ENCODE measurements at places on chromosomes 5 and 9.
A peak's percentile ranks its signal among the peaks of the same experiment; 100 is the strongest.

DNA sequence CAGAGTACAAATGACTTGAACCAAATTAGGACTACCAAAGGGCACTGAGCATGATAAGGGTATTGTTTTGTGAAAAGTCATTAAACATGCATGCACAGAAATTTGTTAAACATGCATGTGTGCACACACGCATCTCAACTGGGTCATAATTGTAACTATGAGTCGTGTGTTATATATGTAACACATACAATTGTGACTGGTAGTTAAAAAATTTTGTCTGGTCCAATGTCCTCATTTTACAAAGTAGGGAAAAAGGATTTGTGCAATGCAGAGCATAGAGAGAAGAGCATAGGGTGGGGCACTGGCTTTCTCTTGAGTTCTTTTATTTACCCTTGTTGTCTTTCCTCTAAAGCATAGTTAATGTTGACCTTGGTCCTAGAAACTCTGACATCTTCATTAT is 19.3 kb upstream of the IGFBPL1 start:
- no peak for DNase-seq

GRCh38 chr9:68683433-68683832 is 21.6 kb upstream of the PIP5K1B start:
- DNase-seq = no peak

GRCh38 chr5:180809403-180810209 is 7.0 kb upstream of the MGAT1 start:
- peak; percentile 83 for DNase-seq

DNA sequence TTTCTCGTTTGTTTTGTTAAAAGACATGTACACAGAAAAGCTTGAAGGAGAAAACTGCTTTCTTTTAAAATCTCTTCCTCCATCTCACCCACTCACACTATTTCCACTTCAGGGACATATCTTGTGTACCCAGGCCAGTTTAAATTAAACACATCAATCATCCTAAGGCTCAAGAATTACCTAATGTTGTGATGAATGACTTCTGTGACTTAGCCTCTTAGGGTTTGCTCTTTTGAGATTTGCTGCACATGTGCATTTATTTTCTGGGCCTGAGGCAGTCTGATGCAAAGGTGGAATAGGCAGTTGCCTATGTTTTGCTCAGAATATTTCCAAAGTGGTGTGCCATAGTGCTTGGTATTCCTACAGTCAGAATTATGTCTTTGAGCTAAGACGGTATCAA is 439.9 kb upstream of the CHD1 start:
- no peak for DNase-seq

DNA sequence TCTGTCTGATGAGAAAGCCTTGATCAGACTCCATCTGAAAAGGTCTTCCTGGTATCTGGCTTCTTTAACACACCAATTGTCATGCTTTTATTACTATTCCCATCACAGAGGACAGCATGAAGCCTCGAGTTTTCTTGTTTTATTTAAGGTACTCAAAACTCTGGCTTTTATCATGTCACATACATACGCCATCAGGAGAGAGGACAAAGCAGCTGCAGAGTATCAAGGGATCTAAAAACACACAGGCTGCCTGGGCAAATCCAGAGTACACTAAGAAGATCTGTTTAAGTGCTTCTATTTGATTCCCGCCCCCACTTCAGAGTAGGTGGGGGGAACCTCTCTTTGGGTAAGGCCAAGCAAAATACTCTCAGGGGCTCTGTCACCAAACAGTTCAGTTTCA is 277.2 kb downstream of the SPOCK1 start:
- DNase-seq = no peak

DNA sequence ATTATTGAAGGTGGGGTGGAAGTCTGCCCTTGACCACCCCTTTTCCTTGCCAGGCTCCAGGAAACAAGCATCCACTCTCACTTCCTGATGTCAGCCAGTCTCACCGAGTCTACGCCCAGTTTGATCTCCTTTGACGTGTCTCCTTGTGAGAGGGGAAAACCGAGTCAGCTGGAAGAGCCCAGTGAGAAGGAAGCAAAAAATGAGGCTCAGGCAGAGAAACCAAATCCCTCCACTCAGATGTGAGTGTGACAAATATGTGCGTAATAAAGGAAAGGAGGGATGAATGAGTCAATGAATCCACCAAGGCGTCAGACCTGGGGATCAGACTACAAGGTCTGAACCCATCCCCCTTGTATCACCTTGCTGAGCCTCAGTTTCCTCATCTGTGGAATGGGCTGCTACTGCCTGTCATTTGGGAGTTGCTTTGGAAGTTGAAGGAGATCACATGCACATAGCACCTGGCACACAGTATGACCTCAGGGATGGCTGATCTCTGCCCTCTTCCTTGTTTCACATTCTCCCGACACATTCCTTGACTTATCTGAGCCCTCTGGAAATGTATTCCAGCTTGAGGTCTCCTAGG is 61.3 kb upstream of the XPA start:
- DNase-seq = no peak

DNA sequence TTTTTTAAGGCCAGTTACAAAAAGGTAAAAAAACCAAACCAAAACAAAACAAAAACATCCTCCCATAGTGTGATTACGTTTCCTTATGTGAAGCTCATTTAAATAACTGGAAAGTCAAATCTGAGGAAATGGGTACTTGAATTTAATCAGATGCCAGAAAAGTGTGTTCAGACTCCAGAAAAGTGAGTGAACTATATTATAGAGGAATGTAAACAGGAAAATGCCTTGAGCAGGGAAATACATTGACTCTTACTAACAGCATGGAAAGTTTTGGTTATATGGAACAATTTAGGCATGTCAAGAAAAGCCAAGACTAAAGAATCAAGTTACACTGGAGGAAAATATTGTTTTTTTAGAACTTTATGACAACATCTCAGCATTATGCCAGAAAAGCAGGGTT is 37.8 kb upstream of the RNF20 start:
- no peak for DNase-seq

GRCh38 chr5:149635394-149635793 is 54.1 kb downstream of the ARHGEF37 start:
- no peak for DNase-seq

DNA sequence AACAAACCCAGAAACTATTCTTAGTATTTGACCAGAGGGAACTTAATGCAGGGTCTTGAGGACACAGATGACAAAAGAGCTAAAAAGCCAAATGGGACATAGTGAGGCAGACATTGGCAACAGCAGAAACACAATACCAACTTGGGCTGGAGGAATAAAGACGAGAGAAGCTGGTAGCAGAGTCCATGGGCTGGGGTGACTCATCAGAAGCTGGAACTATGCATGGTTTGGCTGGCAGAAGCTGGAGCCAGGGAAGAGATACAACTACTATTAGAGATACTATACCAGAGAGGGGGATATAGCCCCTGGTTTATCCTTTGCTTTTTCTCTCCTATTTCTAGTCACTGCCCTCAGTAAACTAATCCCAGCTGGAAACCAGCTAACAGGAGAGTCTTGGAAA is 29.2 kb upstream of the DPYSL3 start:
- no peak for DNase-seq

GRCh38 chr5:168171901-168172759 is 119.3 kb upstream of the WWC1 start:
- DNase-seq = no peak

- no peak for DNase-seq
These were observed 293.4 kb downstream of the EDIL3 start for GRCh38 chr5:84091127-84091799.

DNA sequence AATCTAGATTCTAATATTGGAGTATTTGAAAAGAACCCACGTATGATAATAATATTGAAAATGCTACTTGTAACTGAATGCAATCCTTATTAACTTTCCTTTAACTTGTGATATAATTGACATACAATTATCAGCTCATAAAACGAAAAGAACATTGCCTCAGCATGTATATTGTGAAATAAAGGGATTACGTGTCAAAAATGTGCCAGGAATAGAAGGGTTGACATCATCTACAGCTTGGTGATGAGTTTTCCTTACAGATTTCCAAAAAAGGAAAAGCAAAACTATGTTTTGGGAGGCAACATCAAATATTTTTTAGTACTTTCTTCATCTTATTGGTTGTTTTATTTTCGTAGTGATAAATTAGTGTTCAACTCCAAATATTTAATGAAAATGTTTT is 266.0 kb upstream of the PTGER4 start:
- DNase-seq = no peak

GRCh38 chr5:173094012-173094661 is 38.0 kb downstream of the CREBRF start:
- no peak for DNase-seq

GRCh38 chr9:113734826-113735225 is 141.3 kb upstream of the ZNF618 start:
- no peak for DNase-seq

DNA sequence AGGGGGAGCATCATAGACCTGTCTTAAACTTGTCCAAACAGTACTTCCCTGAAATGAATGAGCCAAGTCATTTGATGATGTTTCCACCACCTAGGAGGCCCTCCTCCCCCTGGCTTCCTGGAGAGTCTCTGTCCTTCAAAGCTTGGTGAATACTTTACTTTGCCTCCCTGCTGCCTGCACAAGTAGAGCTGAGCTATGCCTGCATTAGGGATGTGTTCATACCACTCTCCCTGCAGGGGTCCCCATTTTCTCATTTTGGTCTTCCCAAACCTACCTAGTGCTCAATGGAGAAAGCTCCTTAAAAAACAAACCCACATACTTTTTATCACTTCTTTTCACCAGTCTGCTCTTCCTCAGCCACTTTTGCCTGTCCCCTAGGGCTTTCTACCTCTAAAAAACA is 7.7 kb downstream of the CCNI2 start:
- DNase-seq = no peak

DNA sequence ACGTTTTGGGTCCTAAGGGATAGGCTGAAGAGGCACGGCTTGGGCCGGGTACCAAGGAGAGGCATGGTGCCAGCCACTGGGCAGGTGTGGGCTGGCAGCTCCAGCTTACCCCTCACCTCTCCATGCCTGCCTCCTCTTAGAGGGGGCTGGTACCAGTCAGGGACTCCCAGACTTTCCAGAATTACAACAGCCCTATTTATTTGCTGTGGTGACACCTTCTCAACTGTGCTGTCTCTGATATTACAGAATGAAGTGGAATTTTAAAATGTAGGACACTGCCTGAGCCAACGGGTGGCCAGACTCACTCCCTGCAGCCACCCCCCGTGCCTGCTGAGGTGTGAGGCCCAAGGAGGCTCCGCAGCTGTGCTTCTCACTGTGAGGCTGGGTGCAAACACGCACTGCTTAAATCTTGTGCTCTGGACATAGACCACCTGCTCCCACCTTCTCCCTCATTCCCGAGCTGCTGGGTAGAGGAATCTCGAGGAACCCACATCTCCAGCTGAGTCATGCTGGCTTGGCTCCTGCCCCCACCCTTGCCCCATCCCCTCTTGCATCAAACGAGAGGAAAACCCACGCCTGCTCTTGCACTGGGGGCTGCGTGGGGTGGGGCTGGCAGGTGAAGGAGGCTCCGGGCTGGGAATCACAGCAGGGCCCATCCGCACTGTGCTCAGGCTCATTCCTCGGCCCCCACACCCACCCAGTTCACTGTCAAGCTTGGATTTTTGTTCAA is 47.9 kb downstream of the PRRT1B start:
- DNase-seq = no peak

DNA sequence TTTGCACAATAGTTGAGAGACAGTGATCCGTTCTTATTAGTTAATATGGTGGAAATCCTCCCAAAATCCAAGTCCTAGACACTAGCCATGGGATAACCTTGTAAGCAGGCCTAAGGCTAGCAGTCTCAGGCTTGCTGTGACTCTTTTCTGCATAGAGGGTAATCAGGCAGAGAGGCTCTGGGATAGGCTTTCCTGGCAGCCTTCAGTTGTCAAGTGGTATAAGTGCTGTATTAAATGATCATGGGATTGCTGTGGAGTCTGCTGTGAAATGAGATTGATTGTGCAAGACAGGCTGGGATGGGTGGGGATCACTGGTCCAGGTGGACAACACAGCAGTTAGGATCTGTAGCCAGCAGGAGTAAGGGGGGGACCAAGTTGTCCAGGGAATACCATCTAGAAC is 416.4 kb downstream of the TLE4 start:
- no peak for DNase-seq

- DNase-seq = no peak
These were observed 111.1 kb downstream of the TLR4 start for GRCh38 chr9:117815315-117815714.

- DNase-seq = no peak
These were observed 144.7 kb downstream of the OSTF1 start for GRCh38 chr9:75233011-75233410.

DNA sequence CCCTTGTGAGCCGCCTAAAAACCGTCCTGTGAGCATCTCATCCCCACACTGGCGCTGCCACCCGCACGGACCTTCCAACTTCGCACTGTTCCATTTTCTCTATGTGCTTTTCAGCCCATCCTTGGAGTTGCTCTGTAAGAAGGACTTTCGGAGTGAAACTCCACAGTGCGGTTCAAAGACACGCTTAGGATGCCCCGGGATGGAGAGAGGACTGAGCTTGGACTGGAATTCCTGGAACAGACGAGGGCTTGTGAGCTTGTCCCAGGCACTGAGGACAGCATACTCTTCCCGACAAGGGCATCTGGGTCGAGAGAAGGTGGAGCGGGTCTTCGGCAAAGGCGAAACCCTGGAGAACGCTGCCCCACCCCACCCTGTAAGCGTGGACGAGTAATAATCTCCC is 187.8 kb downstream of the MEF2C start:
- no peak for DNase-seq

DNA sequence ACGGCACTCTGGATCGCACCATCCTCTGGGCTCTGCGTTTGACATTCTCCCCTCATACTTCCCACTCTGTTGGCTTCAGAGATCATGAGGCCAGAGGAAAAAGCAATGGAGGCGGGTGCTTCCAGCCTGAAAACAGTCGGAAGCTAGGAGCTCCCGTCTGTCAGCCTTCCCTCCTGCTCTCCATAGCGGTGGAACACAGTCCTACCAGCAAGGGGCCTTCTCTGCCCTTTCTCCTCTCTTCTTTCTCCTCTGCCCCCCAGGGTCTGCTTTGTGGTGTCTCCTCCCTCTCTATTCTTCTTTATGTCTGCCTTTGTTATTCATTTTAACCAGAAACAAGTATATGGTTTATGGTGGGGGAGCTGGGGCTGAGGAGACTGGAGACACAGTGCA is 152.5 kb upstream of the NFIB start:
- DNase-seq = no peak

DNA sequence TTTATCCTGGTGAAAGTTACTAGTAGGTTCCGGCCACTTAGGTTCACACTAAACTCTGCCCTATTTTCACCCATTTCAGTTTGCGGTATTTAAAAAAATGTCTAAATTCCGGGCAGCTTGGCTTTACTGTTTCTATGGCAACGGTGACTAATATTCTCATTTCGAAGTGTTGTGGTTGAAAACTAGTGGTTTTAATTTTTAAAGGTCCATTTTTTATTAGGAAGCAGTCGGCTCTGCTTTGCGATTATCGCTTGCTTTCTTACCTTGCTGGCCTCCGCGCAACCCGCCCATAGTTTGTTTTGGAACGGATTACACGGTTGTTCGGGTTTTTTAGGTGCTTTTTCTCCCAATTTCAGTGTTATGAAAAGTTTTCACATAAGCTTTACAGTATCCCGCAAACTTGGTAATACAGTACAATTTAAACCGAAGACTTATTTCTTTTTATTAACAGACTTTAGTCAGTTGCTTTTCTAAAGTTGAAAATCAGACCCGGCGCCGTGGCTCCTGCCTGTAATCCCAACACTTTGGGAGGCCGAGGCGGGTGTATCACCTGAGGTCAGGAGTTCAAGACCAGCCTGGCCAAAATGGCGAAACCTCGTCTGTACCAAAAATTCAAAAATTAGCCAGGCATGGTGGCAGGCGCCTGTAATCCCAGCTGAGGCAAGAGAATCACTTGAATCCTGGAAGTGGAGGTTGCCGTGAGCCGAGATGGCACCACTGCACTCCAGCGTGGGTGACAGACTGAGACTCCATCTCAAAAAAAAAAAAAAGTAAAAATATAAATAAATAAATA is 1.6 kb downstream of the KDM4C start:
- DNase-seq = no peak
